ENCODE measurements at places on chromosomes 16 and 17. TPM values are rescaled to one million over a fixed set of nuclear protein-coding genes. Genes with fewer than 3 reads are reported as not detected.

Gene CD300LF
- total RNA-seq: not detected

Gene CNGB1
- not detected for total RNA-seq

Gene NPIPA2
- total RNA-seq: not detected

Gene KRTAP9-2
- not detected for total RNA-seq

Gene KRT20
- not detected for total RNA-seq

DNA sequence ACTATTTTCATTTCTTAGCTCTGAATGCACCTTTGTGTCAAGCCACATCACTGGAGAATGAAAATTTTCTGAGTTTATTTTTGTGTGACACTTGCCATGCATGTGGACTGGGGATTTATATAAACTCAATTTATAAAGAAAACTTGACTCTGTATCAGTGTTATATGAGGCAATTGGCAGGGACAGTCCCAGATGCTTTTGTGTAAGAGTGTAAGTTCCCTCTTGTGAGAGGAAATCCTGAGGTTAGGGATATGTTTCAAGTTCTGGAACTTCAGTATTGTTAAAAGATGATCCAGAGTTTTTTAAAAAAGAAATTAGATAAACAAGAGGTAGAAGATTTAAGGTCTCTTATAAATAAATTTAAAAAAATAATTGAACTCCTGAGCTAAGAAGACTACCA, 10.9 kb upstream of the CCL8 start:
- peaks cover 7% of the 10 kb centered on the region for H3K4me1 ChIP-seq
- DNase-seq: no peak
- H3K27me3 ChIP-seq: no peaks in the 10 kb centered on the region
- H3K4me3 ChIP-seq: no peak overlapping the region
- H3K27ac ChIP-seq: no peak overlapping the region

DNA sequence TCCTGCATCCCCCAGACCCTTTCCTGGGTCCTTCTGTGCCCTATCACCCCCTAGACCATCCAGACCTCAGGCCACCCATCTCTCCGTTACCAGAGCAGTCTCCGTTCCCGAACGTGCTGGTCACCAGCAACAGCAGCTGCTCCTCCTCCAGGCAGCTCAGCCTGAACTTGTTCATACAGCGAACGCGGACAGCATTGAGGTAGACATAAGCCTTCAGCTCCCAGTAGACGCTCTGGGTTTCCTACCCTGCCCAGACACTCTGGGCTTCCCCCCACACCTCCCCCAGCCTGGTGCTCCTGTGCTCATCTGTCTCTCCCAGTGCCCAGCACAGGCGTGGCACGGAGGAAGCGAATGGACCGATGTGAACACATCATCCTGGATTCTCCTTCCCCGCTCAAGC, 41.6 kb upstream of the RNFT1 start:
- H3K27ac ChIP-seq: no peak overlapping the region
- peaks cover 5% of the 10 kb centered on the region for H3K27me3 ChIP-seq
- no peaks in the 10 kb centered on the region for H3K36me3 ChIP-seq
- no peak for DNase-seq

DNA sequence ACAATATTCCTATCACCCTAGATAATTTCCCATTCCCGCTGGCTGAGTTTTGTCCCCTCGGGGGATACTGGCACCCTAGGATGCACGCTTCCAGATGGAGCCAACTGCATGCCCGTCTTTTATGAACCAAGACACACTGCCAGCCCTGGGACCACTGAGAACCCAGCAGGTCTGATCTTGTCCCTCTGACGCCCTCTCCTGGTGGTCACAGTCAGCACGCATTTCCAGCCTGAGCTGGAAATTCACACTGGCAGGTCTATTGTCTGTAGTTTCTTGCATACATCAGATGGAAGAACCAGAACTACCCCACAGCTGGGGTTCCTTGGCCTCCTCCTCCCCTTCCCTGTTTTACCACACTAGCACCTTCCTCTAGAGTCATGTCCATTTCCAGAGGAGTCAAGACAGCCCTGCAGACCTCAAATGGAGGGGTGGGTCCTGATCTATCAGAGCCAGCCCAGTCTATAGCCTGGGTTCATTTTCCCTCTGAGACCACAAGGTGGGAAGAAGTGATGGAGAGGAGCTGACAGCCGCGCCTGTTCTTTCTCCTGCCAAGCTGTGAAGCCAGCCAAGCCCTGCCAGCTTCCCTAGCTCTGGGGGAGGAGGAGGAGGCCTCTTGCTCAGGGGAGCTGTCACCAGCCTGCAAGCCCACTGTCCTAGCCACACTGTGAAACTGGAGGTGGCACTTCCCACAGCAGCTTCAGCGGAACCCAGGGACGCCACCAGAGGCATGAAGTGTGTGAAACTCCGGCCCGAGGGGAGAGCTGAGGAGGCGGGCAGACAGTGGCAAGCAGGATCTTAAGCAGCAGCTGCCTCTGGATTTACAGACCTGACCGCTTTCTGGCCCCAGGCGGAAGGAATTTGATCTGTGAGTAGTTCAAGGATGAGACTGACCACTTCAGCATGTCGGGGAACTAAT, 29.3 kb downstream of the MXRA7 start:
- no peak overlapping the region for H3K4me3 ChIP-seq
- DNase-seq: peak; percentile 63
- peaks cover 7% of the 10 kb centered on the region for H3K4me1 ChIP-seq
- H3K36me3 ChIP-seq: peaks cover 60% of the 10 kb centered on the region
- H3K27me3 ChIP-seq: no peaks in the 10 kb centered on the region

- H3K27me3 ChIP-seq: peaks cover 58% of the 10 kb centered on the region
- DNase-seq: no peak
- H3K4me3 ChIP-seq: no peak overlapping the region
- no peak overlapping the region for H3K27ac ChIP-seq
These were observed 2.4 kb downstream of the EFNB3 start for GRCh38 chr17:7707446-7707845.

- no peaks in the 10 kb centered on the region for H3K4me1 ChIP-seq
- H3K36me3 ChIP-seq: no peaks in the 10 kb centered on the region
- no peak overlapping the region for H3K4me3 ChIP-seq
- H3K27me3 ChIP-seq: peaks cover 28% of the 10 kb centered on the region
- DNase-seq: peak; percentile 34
These were observed 68.5 kb upstream of the DNAH17 start for GRCh38 chr17:78645421-78646295.

GRCh38 chr17:66230922-66231591, 1.8 kb upstream of the APOH start:
- no peaks in the 10 kb centered on the region for H3K4me1 ChIP-seq
- no peak overlapping the region for H3K4me3 ChIP-seq
- no peak for DNase-seq
- H3K27me3 ChIP-seq: peaks cover 2% of the 10 kb centered on the region
- no peaks in the 10 kb centered on the region for H3K36me3 ChIP-seq

DNA sequence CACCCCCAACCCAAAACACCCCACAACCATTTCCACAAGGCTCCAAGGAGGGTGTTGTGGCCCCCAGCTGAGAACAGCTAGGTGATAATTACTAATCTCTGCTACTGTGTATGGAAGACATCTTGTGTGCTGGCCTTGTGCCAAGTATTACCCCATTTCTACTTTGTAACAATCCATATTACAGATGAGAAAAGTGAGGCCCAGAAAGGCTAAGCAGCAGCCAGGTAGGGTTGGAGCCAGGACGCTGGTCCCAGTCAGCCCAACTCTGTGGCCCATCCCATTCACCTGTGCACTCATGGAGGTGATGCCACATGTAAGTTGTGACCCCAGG, 12.4 kb upstream of the PEMT start:
- H3K4me1 ChIP-seq: peaks cover 4% of the 10 kb centered on the region
- no peak for DNase-seq
- no peaks in the 10 kb centered on the region for H3K36me3 ChIP-seq
- no peak overlapping the region for H3K27ac ChIP-seq

DNA sequence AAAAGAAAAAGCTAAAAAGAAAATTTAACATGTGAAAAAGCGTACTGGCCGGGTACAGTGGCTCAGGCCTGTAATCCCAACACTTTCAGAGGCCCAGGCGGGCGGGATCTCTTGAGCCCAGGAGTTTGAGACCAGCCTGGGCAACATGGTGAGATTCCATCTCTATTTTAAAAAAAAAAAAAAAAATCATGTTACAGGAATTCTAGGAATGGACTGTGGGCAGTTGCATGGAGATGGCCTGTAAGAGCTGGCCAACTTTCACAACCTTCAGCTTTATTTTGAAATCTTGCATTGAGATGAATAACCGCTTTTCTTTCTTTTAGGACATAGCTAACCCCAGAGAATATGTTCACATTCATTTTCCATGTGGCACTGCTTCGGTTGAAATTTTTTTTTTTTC, 8.2 kb upstream of the CIAO3 start:
- no peaks in the 10 kb centered on the region for H3K4me1 ChIP-seq
- H3K4me3 ChIP-seq: no peak overlapping the region
- no peaks in the 10 kb centered on the region for H3K36me3 ChIP-seq
- peaks cover 11% of the 10 kb centered on the region for H3K27me3 ChIP-seq
- no peak overlapping the region for H3K27ac ChIP-seq
- peak; percentile 81 for DNase-seq

DNA sequence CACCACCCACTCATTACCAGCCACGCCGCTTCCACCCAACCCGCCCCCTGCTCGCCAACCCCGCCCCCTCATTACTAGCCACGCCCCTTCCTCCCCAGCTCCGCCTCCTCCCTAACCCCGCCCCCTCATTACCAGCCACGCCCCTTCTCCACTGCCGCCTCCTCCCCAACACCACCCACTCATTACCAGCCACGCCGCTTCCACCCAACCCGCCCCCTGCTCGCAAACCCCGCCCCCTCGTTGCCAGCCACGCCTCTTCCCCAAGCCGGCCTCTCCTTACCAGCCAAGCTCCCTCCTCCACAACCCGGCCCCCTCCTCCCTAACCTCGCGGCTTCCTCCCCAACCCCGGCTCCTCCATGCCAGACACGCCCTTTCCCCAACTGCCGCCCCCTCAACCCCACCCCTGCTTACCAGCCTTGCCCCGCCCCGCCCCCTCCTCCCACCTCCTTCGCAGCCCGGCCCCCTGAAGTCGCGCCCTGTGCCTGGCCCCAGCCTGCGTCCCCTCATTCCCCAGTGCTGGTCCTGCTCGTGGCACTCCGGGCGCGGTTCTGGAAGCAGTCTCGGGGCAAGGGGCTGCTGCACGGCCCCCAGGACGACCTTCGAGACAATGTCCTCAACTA, 7.3 kb downstream of the SLC22A31 start:
- H3K27me3 ChIP-seq: no peaks in the 10 kb centered on the region
- H3K36me3 ChIP-seq: no peaks in the 10 kb centered on the region
- peak overlapping the region; percentile 18 for H3K27ac ChIP-seq
- peak overlapping the region; percentile 39 for H3K4me3 ChIP-seq
- peak; percentile 86 for DNase-seq
- H3K4me1 ChIP-seq: peaks cover 6% of the 10 kb centered on the region
